ENCODE measurements at places on chromosomes 5 and 9.

DNA sequence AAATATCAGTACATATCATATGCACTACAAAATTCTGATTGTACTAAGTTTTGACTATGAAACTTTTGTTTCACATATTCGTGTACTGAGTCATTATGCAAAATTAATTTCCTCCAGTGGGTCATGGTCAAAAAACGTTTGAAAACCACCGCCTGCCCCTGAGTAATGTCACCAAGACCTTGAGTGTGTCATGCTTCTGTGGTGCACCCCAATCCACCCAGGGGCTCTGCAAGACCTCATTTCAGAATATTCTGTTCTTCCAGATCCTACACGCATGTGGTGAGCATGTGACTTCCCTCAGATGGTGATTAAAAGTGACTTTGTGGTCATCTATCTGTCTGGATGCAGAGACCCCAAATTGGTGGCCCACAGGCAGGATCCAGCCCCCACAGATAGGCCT, 31.0 kb downstream of the ABLIM3 start:
- DNase-seq, result no peak

- DNase-seq, result no peak
Observed at GRCh38 chr5:446883-447263, 3.9 kb downstream of the EXOC3 start.

- no peak for DNase-seq
Observed at GRCh38 chr5:140041099-140041491, 2.0 kb downstream of the NRG2 start.

DNA sequence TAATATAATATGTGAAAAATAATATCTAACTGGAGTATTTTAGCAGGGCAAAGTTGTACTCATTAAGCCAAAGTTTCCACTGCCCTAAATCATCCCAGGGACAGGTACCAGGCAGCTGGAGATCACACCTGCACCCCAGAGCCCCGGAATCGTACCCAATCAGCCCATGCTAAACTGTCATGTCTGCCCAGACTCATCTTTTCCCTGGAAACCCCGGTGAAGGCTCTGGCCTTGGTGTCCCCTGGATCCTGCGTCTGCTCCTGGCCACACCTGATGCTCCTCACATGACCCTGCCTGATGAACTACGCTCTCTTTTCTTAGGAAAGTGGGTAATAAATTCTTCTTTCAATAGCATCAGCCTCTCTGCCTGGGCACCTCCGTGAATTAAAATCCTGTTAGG, 15.6 kb upstream of the IRX2 start:
- no peak for DNase-seq

- DNase-seq, result no peak
Observed at GRCh38 chr9:136854113-136854841, 2.1 kb downstream of the MAMDC4 start.

- DNase-seq, result no peak
Observed at GRCh38 chr5:169696621-169697510, 59.8 kb downstream of the DOCK2 start.

DNA sequence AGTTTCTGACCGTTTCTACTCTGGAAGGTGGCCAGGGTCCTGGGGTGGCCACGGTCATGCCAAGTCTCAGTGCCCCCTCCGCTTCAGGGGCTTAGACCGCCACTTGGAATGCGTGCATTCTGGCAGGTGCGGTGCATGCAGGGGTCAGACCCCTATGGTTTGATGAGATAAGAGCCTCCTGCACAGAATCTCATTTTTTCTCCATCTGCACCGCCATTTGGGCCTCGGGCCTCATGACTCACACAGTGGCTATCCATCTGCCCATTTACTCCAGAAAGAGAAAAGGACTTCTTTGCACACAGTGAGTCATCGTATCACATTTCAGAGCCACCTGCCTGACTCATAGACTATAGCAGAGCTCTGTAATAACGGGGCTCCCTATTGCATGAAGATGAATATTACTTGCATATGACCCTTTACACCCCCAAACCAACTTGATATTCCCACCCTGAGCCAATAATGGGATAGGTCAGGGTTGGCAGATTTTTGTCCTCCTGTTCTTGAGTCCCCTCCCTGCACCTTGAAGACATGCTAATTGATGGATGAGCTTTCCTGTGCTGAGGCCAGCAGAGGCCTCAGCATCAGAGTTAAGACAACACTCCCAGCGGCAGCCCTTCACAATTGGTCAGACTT, 157.4 kb downstream of the NR3C1 start:
- no peak for DNase-seq

- DNase-seq, result no peak
Observed at GRCh38 chr9:131657037-131657377, 82.9 kb downstream of the RAPGEF1 start.

DNA sequence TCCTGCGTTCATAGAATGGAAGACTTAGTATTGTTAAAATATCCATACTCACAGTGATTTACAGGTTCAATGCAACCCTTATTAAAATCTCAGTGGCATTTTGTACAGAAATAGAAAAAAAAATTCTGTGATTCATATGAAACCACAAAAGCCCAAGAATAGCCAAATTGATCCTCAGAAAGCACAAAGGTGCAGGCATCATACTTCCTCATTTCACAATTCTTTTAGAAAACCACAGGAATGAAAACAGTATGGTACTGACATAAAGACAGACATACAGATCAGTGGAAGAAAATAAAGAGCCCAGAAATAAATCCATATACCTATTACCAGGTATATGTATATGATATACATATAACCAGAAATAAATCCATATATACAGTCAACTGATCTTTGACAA, 86.8 kb upstream of the MEGF10 start:
- DNase-seq, result no peak

- DNase-seq, result no peak
Observed at GRCh38 chr5:52802974-52803336, 15.2 kb downstream of the ITGA1 start.

GRCh38 chr9:71431931-71432330, 310.5 kb upstream of the TRPM3 start:
- no peak for DNase-seq

DNA sequence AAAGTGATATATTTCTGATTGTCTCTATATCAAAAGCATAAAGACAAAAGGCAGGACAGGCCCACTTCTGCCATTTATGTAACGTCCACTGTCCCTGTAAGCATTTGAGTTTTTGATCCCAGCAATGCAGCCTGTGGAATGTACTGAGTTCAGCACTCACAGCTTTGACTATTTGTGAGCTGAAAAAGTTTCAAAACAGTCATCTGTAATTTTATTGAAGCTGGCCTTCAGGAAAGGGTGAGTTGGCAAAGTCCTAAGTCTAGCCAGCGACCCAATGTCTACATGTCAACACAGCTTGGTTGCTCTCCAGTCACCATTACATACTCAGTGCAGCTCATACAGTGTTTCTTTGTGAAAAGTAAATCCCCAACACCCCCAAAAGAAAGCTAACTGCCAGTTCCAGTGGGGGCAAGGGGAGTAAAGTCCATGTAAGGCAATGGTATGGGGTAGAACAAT, 9.7 kb downstream of the LIFR start:
- no peak for DNase-seq

DNA sequence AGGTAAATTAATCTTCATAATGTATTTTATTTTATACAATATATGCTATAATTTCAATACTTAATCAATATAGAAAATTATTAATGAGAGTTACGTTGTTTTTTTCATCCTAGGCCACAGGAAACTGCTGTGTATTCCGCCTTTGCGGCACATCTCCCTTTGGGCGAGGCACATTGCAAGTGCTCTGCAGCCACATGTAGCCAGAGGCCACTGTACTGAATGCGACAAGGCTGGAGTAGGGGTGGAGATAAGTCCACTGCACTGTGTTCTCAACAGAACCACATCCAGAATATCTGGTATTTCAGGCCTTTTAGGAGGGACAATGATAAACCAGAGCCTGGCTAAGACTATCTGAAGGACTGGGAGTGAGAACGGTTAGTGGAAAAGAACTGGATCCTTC, 134.7 kb downstream of the CRB2 start:
- DNase-seq, result no peak

GRCh38 chr9:98660541-98660940, 48.2 kb downstream of the GABBR2 start:
- no peak for DNase-seq

GRCh38 chr9:93107825-93108161, 11.8 kb downstream of the CARD19 start:
- no peak for DNase-seq

GRCh38 chr5:13660072-13660471, 284.4 kb downstream of the DNAH5 start:
- no peak for DNase-seq

- no peak for DNase-seq
Observed at GRCh38 chr5:143882520-143882919, 70.6 kb downstream of the HMHB1 start.

- DNase-seq, result no peak
Observed at GRCh38 chr5:89988129-89988810, 421.3 kb downstream of the CETN3 start.

- no peak for DNase-seq
Observed at GRCh38 chr5:128782446-128782845, 182.8 kb upstream of the SLC27A6 start.

- DNase-seq, result peak; percentile 1
Observed at GRCh38 chr9:35258660-35259474, 97.1 kb downstream of the UNC13B start.

DNA sequence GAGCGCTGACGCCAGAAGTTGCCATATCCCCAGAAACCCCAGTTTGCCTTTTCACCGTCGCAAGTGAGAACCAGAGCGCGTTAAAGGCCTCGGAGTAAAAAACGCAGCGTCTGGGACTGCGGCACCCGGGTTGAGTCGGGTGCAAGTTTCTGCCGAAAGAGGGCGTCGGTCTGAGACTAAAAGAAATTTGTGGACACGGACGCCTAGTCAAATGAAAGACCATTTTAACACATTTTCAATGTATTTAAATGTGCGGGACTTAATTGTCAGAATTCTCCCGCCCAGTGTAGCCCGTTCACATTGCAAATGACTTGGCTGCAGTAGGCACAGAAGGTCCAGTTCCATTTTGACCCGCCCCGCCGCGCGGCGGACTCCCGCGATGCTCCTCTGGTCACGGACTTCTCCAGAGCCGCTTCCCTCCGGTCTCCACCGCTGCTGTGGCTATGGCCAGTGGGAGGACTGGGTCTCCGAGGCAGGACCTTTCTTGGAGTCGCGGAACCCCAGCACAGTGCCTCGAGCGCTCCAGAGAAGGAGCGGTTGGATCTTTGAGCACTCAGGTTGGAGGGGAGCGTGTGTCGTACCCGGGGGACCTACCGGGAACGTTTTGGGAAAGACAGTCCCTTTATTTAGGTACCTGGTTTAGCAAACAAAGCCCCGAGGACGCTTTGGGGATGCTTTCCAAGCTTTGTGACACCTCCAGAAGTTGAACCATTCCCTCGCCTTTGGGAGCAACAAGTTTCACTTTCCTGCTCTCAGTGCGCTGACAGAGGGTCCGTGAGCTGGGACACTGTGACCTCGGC, 1.2 kb upstream of the NPR3 start:
- no peak for DNase-seq

GRCh38 chr5:102119252-102119651, 176.8 kb downstream of the SLCO4C1 start:
- no peak for DNase-seq

DNA sequence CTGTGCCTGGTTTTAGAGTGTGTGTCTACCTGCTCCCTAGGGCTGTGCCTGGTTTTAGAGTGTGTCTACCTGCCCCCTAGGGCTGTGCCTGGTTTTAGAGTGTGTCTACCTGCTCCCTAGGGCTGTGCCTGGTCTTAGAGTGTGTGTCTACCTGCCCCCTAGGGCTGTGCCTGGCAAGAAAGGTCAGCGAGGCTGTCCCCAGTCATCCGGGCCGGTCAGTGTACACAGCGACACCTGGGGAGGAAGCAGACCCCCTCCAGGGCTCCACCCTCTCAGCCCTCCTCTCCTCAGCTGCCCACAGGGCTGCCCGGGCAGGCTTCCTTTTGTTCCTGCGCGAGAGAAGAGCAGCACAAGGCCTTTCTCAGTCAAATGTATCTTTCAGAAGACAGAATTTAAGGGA, 4.1 kb downstream of the NRARP start:
- DNase-seq, result no peak

Data from activated CD4-positive, CD25-positive, alpha-beta regulatory T cell (primary cell).